ENCODE measurements at places on chromosomes 3 and 15. TPM values are rescaled to one million over a fixed set of nuclear protein-coding genes. Genes with fewer than 3 reads are reported as not detected.

DPPA2 gene
- not detected for total RNA-seq

SLC12A1 gene
- not detected for total RNA-seq

DZIP3 gene
- total RNA-seq, result 9.0 TPM

MME gene
- 85.5 TPM for total RNA-seq

CCR9 gene
- not detected for total RNA-seq

TRAT1 gene
- total RNA-seq, result not detected

- peak within 1 kb of the TSS; percentile 56 for H3K4me3 ChIP-seq
- peaks cover 46% of the 10 kb centered on the region for H3K4me1 ChIP-seq
- no peaks in the 10 kb centered on the region for H3K36me3 ChIP-seq
Measured at GRCh38 chr3:172522871-172523818, at the start of gene TNFSF10. Gene TNFSF10 (minus strand): TSS chr3:172523430. CDS start chr3:172523384, 46 bp downstream.

GRCh38 chr15:42072141-42072685 lies 22.1 kb downstream of the PLA2G4D start:
- H3K4me3 ChIP-seq, result no peak overlapping the region
- peaks cover 17% of the 10 kb centered on the region for H3K27me3 ChIP-seq
- H3K36me3 ChIP-seq, result no peaks in the 10 kb centered on the region
- no peaks in the 10 kb centered on the region for H3K4me1 ChIP-seq
- DNase-seq, result no peak
- H3K27ac ChIP-seq, result no peak overlapping the region

DNA sequence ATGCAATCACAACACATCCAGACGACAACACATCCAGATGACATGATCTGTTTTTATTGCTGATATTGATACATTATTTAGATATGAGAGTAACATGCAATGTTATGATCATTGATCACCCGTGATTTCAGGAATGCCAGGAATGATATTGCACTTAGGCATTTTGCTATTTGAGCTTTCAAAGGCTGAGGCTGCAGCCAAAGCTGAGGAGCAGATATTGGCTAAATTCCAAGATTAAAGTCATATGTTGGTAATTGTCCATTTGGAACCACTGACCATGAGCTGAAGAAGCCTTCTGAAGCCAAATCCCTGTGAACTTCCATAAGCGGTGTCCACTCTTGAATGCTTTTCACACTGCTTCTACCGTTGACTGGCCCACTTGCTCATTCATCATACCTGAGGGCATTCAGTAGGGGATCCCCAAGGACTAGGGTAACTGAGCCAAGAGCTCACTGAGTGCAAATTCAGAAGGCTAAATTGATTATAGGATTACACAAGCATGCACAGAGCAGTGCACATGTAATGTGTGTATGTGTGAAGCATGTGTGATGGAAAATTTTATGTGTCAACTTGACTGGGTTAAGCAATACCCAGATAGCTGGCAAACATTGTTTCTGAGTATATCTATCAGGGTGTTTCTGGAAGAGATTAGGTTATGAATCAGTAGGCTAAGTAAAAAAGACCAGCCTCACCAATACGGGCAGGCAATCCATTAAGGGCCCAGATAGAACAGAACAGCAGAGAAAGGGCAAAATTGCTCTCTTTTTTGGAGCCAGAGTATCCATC lies 92.1 kb upstream of the PLAAT1 start:
- H3K4me1 ChIP-seq, result no peaks in the 10 kb centered on the region
- H3K27ac ChIP-seq, result no peak overlapping the region
- no peaks in the 10 kb centered on the region for H3K27me3 ChIP-seq
- H3K36me3 ChIP-seq, result no peaks in the 10 kb centered on the region
- no peak overlapping the region for H3K4me3 ChIP-seq
- no peak for DNase-seq

- H3K27ac ChIP-seq, result no peak overlapping the region
- no peaks in the 10 kb centered on the region for H3K27me3 ChIP-seq
- H3K4me1 ChIP-seq, result no peaks in the 10 kb centered on the region
- no peak for DNase-seq
Measured at GRCh38 chr15:26892182-26892518, 25.3 kb downstream of the GABRA5 start.

- no peak for DNase-seq
- H3K36me3 ChIP-seq, result no peaks in the 10 kb centered on the region
- H3K4me1 ChIP-seq, result no peaks in the 10 kb centered on the region
- peaks cover 2% of the 10 kb centered on the region for H3K27me3 ChIP-seq
Measured at GRCh38 chr15:92272106-92272505, 121.6 kb upstream of the ST8SIA2 start.

DNA sequence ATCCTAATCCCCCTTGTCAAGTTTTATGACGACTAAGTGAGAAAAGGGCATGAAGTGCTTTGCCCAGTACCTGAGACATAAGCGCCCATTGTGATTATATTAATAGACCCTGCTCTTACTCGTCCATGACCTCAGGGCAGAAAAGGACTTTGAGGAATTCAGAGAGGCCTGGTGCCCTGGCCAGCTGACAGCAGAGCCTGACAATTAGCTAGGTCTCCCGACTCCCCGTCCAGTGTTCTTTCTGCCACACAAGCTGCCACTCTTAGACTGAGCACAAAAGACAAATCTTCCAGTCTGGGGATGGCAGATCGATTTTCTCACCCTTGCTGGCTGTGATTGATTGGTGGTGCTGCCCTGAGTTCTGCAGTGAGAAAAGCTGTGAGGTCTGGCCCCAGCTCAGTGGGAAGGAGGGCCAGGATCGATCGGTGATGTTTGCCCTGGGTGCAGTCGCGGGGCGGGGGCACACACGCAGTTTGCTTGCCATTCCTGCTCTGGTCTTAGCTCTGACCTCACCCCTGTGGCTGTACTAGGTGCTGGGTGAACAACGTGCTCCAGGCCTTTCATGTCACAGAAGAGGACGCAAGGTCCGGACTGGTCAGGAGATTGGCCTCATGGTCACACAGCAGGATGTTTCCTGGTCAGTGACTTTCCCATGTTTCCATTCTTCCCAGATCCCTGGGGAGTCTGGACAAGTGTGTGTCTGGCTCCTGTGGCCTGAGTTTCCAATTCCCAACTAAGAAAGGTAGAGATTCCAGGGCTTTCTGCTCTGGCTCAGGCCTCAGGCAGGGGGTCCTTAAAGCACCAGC lies 67.4 kb upstream of the TLE3 start:
- DNase-seq, result no peak
- peaks cover 50% of the 10 kb centered on the region for H3K27me3 ChIP-seq
- H3K36me3 ChIP-seq, result no peaks in the 10 kb centered on the region
- no peak overlapping the region for H3K27ac ChIP-seq
- no peak overlapping the region for H3K4me3 ChIP-seq

DNA sequence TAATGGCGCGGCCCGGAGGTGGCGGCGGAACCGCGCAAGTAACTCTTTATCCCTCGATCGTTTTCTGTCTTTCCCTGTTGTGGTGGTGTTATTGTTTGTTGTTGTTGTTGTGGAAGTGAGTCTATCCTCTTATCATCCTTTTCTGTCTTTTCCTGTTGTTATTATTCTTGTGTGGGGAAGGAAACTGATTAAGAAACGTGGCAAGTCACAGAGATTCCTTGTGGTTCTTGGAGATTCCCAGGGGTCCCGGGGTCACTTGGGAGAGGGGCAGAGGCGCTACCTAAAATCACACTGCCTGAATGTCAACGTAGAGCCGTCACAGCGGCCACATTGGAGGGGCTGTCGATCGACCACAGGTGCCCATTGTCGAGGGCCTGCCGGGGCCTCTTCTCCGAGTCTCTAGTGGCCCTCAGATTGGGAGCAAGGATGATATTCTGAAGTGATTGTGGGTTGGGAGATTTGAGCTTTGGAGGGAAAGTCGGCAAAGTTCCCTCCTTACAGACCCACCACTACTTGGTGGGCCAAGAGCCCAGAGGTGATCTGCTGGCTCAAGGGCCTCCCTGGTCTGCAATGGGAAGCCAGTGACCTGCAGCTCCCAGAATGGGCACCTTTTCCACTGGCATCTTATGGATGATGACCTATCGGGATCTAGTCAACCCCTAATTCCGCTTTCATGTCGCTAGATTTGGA lies 790 bp downstream of the PARP14 start:
- H3K4me3 ChIP-seq, result peak overlapping the region; percentile 92
- H3K36me3 ChIP-seq, result 0 out of 2 replicates have a peak, but pooled peaks cover 4% of the 10 kb centered on the region
- no peaks in the 10 kb centered on the region for H3K27me3 ChIP-seq
- peak overlapping the region; percentile 89 for H3K27ac ChIP-seq
- no peak for DNase-seq
- peaks cover 42% of the 10 kb centered on the region for H3K4me1 ChIP-seq

DNA sequence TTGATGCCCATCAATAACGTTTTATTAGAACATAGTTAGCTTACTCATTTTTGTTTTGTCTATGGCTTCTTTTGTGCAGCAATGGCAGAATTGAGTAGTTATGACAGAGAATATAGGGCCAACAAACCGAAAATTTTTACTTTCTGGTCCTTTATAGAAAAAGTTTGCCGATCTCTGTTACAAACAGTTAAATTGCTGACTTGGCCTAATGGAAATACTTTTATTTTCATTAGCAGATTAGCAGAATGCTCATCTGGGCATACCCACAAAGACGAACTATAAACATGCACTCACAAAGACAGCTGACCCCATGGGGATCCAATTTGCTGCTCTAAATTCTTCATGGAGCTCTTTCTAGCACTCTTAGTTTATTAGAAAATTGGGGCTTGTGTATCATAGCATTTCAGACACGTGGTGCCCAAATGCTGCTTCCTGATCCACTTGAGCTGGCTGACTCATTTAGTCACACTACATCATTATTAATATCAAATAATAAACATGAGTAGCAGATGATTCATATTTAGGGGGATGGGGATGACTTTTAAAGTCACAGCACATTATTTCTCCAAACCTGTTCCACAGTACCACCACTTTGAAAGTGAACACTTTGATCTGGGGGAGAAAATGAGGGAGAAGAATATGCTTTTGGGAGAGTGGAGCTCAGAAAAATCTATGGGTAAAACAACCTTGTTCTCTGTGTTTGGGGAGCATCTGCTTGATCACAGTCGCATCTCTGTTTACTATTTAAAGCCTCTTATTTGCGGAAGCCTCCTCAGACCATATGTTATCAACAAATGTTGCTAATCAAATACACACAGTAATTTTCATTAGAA lies 228.1 kb upstream of the FEZF2 start:
- peak; percentile 44 for DNase-seq
- H3K4me3 ChIP-seq, result peak overlapping the region; percentile 51
- H3K27ac ChIP-seq, result peak overlapping the region; percentile 98
- H3K36me3 ChIP-seq, result no peaks in the 10 kb centered on the region
- no peaks in the 10 kb centered on the region for H3K27me3 ChIP-seq
- peaks cover 71% of the 10 kb centered on the region for H3K4me1 ChIP-seq

GRCh38 chr3:34024447-34025240 lies 226.2 kb downstream of the PDCD6IP start:
- H3K36me3 ChIP-seq, result no peaks in the 10 kb centered on the region
- no peak overlapping the region for H3K27ac ChIP-seq

DNA sequence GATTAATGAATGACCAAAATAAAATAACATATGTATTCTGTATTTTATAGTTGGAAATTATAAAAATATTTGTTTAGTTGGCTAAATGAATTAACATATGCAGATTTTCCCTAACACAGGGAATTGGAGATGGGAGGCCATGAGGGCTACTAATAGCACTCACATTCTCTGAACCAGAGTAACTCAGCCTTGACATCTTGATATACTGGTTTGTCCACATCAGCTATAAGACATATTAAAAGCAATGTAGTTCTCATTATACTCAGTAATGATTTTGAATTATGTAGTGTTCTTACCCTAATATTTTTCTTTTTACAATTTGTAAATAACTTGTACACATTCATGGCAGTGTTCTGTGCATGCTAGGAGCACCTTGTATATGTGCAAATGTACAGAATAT lies 255.9 kb downstream of the EPHA6 start:
- no peak for DNase-seq
- H3K4me3 ChIP-seq, result no peak overlapping the region
- no peaks in the 10 kb centered on the region for H3K27me3 ChIP-seq

GRCh38 chr3:150917951-150918350 lies 12.7 kb upstream of the MINDY4B start:
- H3K27ac ChIP-seq, result no peak overlapping the region
- peaks cover 12% of the 10 kb centered on the region for H3K27me3 ChIP-seq
- H3K36me3 ChIP-seq, result no peaks in the 10 kb centered on the region
- no peak overlapping the region for H3K4me3 ChIP-seq
- DNase-seq, result no peak

- no peak for DNase-seq
- H3K36me3 ChIP-seq, result peaks cover 26% of the 10 kb centered on the region
- H3K27ac ChIP-seq, result peak overlapping the region; percentile 96
- H3K4me1 ChIP-seq, result peaks cover 28% of the 10 kb centered on the region
- peak overlapping the region; percentile 97 for H3K4me3 ChIP-seq
Measured at GRCh38 chr3:111069974-111070771, 1.4 kb upstream of the NECTIN3 start.

DNA sequence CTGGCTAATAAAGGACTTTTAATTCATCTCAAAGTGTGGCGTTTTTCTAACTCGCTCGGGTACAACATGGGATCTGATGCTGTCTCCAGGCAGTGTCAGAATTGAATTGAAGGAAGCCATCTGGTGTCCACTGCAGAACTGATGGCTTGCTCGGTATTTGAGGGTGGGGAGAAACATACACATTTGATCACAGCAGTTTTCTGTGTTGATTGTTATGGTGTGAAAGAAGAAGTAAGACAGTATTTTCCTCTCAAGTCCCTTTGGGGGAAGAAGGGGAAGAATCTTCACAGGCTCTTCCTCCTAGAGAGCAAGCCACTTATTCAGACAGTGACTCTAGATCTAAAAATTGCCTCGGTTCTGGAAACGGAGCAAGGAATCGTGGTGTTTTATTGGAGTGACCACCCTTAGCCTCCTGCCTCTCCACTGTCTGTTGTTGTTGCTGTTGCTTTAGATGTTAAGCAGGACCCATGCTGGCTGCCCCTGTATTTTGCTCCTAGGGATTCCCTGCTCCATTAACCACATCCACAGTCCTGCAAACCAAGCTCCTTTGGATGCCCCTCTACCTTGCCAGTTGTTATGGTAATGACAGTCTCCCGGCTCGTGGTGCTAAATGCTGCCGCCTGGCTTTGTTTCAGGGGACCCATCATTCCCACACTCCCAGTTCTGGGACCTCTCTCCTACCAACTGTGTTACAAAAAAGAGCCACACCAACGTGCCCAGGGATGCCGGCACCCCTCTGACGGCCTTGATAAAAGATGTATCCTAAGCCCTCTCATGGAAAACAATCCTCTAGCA lies 15.3 kb upstream of the MCCC1 start:
- no peak for DNase-seq
- peaks cover 35% of the 10 kb centered on the region for H3K27me3 ChIP-seq

- H3K27me3 ChIP-seq, result no peaks in the 10 kb centered on the region
- no peak for DNase-seq
- no peak overlapping the region for H3K27ac ChIP-seq
- H3K4me1 ChIP-seq, result no peaks in the 10 kb centered on the region
Measured at GRCh38 chr3:140343211-140344081, 334.4 kb upstream of the TRIM42 start.

- no peak for DNase-seq
- peaks cover 31% of the 10 kb centered on the region for H3K4me1 ChIP-seq
- H3K36me3 ChIP-seq, result no peaks in the 10 kb centered on the region
Measured at GRCh38 chr3:161990036-161990435, 493.4 kb downstream of the OTOL1 start.

- H3K27ac ChIP-seq, result no peak overlapping the region
- no peak overlapping the region for H3K4me3 ChIP-seq
- peaks cover 31% of the 10 kb centered on the region for H3K4me1 ChIP-seq
- peaks cover 38% of the 10 kb centered on the region for H3K36me3 ChIP-seq
- H3K27me3 ChIP-seq, result no peaks in the 10 kb centered on the region
- DNase-seq, result no peak
Measured at GRCh38 chr3:106758459-106758858, 618.8 kb upstream of the CCDC54 start.

Data from HFFc6 (cell line).